Keratinocyte (primary cell): ENCODE measurements at places on chromosomes 12 and 14. TPM values are rescaled to one million over a fixed set of nuclear protein-coding genes. Genes with fewer than 3 reads are reported as not detected.

GRCh38 chr12:30877105-30877875, 49.3 kb upstream of the TSPAN11 start:
- H3K4me1 ChIP-seq: no peaks in the 10 kb centered on the region
- H3K27ac ChIP-seq: no peak overlapping the region
- no peak overlapping the region for H3K4me3 ChIP-seq
- no peaks in the 10 kb centered on the region for H3K36me3 ChIP-seq
- H3K27me3 ChIP-seq: peaks cover 9% of the 10 kb centered on the region

DNA sequence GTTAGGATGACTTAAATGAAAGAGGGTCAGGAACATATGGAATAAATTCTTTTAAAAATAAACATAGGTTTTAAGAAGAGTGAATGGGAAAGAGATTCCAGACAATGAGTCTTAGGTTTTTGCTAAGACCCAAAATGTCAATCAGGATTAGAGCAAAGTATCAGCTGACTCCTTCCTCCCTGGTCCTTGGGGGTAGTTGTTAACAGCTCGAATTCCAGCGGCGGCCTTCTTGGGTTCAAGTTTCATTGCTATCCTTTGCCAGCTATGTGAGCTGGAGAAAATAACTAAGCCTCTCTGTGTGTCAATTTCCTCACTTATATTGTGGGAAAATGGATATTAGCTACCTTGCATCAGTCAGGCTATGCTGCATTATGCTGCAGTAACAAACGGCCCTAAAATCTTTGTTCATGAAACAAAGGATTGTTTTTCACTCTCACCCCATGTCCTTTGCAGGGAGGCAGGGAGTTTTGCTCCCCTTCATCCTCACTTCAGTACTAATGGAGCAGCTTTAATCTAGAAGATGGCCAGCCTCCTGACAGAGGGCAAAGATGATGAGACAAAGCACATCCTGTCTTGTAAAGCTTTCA, 83.8 kb upstream of the RFLNA start:
- no peaks in the 10 kb centered on the region for H3K36me3 ChIP-seq
- no peaks in the 10 kb centered on the region for H3K4me1 ChIP-seq

- H3K4me1 ChIP-seq: no peaks in the 10 kb centered on the region
- H3K36me3 ChIP-seq: no peaks in the 10 kb centered on the region
- no peak for DNase-seq
- H3K4me3 ChIP-seq: no peak overlapping the region
- no peaks in the 10 kb centered on the region for H3K27me3 ChIP-seq
Measured at GRCh38 chr12:125512541-125513298, 447.5 kb downstream of the AACS start.

GRCh38 chr14:105503935-105504692, 13.1 kb downstream of the TEDC1 start:
- H3K36me3 ChIP-seq: no peaks in the 10 kb centered on the region
- H3K4me3 ChIP-seq: no peak overlapping the region
- no peak overlapping the region for H3K27ac ChIP-seq
- H3K4me1 ChIP-seq: peaks cover 4% of the 10 kb centered on the region

DNA sequence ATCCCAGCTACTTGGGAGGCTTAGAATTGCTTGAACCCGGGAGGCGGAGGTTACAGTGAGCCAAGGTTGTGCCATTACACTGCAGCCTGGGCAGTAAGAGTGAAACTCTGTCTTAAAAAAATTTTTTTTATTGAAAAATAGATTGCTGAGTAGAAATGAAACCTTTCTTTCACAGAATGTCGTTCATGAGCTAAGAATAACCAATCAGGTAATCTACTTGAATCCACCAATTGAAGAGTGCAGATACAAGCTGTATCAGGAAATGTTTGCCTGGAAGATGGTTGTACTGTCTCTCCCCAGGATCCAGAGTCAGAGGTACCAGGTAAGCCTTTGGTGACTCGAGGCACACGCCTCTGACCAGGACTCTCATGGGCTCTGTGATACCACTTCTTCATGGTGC, 27.0 kb downstream of the DYNC1H1 start:
- no peak overlapping the region for H3K4me3 ChIP-seq
- H3K4me1 ChIP-seq: no peaks in the 10 kb centered on the region
- no peaks in the 10 kb centered on the region for H3K27me3 ChIP-seq
- peaks cover 68% of the 10 kb centered on the region for H3K36me3 ChIP-seq
- no peak for DNase-seq

DNA sequence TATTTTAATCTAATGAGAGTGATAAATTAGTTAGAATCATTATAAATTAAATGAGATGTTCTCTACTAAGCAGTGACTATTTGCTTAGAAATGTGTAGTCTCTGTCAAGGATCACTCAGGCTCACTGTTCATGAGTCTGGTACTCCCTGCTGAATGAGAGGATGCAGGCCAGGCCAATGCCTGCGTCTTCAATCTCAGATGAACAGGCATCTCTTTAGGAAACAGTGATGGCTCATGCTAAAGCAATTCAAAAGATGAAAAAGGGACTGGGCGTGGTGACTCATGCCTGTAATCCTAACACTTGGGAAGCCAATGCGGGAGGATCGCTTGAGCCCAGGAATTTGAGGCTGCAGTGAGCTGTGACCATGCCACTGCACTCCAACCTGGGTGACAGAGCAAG, 106.8 kb downstream of the ZFC3H1 start:
- peak; percentile 53 for DNase-seq
- no peak overlapping the region for H3K4me3 ChIP-seq
- H3K27ac ChIP-seq: no peak overlapping the region
- no peaks in the 10 kb centered on the region for H3K36me3 ChIP-seq
- no peaks in the 10 kb centered on the region for H3K27me3 ChIP-seq
- H3K4me1 ChIP-seq: peaks cover 9% of the 10 kb centered on the region

DNA sequence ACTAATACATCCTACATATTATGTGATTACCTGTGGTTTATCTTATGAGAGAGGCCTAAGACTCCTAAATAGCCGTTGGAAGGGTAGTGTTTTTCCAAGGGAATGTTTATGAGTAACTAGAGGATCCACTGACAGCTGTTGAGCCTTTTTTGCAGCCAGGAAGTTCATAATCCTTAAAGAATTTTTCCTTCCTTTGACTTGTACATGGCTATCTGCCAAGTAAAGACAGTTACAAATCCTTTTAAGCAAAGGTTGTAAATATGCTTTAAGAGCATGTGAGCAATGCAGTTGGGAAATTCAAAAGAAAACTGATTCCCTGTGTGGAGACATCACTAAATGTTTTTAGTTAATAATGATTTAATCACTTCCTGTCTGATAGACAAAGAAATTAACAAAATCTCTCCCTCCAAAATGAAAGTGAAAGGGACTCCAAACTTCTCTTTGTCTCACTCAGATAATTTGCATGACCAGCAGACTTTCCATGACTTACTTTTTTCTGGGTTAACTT, 333.8 kb downstream of the PDZRN4 start:
- H3K36me3 ChIP-seq: no peaks in the 10 kb centered on the region
- peak overlapping the region; percentile 55 for H3K4me3 ChIP-seq
- peak; percentile 69 for DNase-seq
- H3K4me1 ChIP-seq: peaks cover 3% of the 10 kb centered on the region

Gene TSPAN11
- polyA plus RNA-seq: not detected in 3 replicates

Gene SERPINA5
- polyA plus RNA-seq: not detected in 3 replicates

GRCh38 chr14:50821510-50822464, 9.2 kb downstream of the NIN start:
- H3K36me3 ChIP-seq: peaks cover 3% of the 10 kb centered on the region
- no peaks in the 10 kb centered on the region for H3K27me3 ChIP-seq
- H3K4me1 ChIP-seq: peaks cover 35% of the 10 kb centered on the region
- peak; percentile 64 for DNase-seq
- H3K4me3 ChIP-seq: peak overlapping the region; percentile 4

Gene MYF6
- polyA plus RNA-seq: not detected in 3 replicates

Gene TBC1D30
- 0.41 to 0.54 TPM (median 0.50 TPM) in 3 replicates for polyA plus RNA-seq

Gene FBLN5
- polyA plus RNA-seq: 0.10 to 0.31 TPM (median 0.27 TPM) in 3 replicates

DNA sequence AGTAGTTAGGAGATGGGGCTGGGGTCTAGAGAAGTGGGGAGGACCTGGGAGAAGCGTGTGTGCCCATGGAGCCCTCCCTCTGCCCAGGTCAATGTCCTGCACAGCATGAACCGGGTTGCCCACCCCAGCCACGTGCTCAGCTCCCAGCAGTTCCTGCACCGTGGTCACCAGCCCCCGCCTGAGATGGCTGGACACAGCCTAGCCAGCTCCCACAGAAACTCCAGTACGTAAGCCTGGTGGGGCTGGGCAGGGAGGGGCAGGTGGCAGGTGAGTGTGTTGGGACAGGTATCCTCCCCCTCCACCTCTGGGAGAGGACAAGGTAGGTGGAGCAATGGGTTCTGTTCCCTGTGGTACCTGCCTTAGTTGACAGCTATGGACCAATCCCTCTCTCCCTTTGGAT, 20.7 kb downstream of the CLSTN3 start:
- no peak for DNase-seq
- no peak overlapping the region for H3K27ac ChIP-seq
- no peak overlapping the region for H3K4me3 ChIP-seq
- H3K27me3 ChIP-seq: no peaks in the 10 kb centered on the region

DNA sequence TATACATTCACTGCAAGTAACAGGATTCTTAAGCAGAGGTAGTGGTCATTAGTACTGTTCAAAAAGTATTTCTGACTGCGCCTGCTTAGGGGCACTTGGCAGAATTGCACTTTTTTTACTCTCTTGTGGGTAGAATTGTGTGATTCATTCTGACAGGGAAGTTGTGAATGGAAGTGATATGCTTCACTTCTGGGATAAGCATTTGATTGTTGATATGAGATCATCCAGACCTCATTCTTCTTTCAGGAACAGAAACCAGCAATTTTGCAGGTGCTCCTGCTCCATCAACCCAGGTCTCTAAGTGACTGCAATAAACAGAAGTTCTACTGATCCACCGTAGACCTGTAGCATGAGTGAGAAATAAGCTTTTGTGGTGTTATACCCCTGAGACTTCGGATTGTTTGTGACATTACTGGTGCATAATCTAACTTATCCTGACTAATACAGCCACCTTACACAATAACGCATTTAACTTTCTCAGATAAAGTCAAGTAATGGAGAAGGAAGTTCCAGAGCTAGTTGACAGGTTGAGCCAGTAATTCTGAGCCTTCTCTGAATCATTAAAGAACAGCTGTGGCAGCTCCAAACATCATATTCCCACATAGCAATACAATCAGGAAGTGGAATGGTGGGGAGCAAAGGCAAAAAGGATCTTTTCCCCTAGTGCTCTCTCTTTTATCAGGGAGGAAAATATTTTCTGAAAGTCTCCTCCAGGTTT, 387.9 kb downstream of the SYT1 start:
- DNase-seq: no peak
- H3K27ac ChIP-seq: no peak overlapping the region
- H3K4me1 ChIP-seq: peaks cover 2% of the 10 kb centered on the region
- H3K27me3 ChIP-seq: no peaks in the 10 kb centered on the region
- no peaks in the 10 kb centered on the region for H3K36me3 ChIP-seq

Gene P2RX2
- polyA plus RNA-seq: not detected in 3 replicates

DNA sequence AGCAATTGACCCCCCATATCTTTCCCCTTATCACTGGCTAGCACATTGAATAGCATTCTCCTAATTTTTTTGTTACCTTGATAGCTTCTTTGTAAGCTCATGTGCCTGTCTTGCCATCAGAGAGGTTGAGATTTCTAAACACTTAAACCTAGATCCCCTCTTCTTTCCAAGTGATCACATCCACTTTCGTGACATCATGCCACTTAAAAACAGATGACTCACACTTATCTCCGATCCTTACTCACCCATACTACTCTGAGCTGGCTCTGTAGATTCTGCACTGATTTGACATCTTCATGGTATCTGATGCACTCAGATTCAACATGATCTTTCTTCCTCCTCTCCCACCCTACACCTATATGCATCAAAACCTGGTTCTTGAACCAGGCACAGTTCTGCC, 10.5 kb downstream of the GPR137C start:
- no peaks in the 10 kb centered on the region for H3K27me3 ChIP-seq
- no peak overlapping the region for H3K27ac ChIP-seq
- no peaks in the 10 kb centered on the region for H3K4me1 ChIP-seq
- H3K36me3 ChIP-seq: no peaks in the 10 kb centered on the region

Gene TDRD9
- polyA plus RNA-seq: 0.06 to 0.10 TPM (median 0.09 TPM) in 3 replicates

Gene DTX1
- not detected in 3 replicates for polyA plus RNA-seq

DNA sequence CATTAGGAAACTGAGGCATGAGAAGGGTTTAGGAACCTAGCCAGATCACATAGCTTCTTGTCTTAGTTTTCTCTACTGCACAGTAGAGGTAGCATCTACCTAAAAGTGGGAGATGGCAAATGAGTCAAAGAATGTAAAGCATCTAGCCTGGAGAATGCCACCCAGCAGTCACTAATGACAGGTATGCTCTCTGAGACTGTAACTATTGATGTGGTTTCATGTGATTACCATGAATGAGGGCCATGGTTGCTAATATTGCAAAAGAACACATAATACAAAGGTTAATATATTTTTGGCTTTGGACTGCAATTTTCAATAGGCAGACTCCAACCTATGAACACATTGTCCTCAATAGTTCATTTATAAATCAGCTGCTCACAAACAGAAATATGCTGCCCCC, 389.9 kb downstream of the GRIN2B start:
- H3K27me3 ChIP-seq: no peaks in the 10 kb centered on the region
- no peaks in the 10 kb centered on the region for H3K36me3 ChIP-seq
- DNase-seq: no peak
- no peak overlapping the region for H3K4me3 ChIP-seq
- H3K27ac ChIP-seq: no peak overlapping the region
- no peaks in the 10 kb centered on the region for H3K4me1 ChIP-seq

GRCh38 chr12:130953771-130954543, at the start of gene ADGRD1:
TSS of gene ADGRD1 (plus strand) at chr12:130953907. CDS start at chr12:130954466, 559 bp downstream.
- peaks cover 11% of the 10 kb centered on the region for H3K27me3 ChIP-seq
- H3K36me3 ChIP-seq: no peaks in the 10 kb centered on the region
- no peak for DNase-seq
- H3K4me1 ChIP-seq: no peaks in the 10 kb centered on the region
- no peak within 1 kb of the TSS for H3K27ac ChIP-seq

DNA sequence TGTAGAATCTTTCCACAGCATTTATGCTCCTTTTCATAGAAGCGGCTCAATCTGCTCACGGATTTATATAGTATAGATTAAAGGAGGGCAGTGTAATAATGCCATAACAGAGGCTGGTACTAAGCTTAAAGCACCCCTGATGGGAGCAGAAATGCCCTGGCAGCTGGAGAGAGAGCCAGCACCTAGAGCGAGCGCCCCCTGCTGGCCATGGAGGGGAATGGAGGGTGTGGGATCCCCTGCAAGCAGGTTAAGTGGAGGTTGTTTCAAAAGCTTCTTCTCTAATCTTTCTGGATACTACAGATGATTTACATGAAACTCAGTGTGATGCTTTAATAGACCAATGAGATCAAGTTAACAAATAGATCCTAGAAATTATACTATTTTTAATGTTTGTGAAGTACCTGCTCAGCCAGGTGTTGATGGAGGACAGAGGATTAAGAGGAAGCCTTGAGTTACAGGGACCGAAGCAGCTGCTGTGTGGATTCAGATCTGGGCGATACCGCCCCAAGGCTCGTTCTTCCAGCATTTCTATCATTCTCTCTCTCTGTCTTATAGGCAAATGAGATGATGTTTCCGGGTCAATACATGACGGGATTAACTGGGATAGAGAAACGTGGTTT, 1519.3 kb upstream of the TMEM132C start:
- H3K36me3 ChIP-seq: no peaks in the 10 kb centered on the region
